ENCODE measurements at places on chromosomes 1 and 21.

DNA sequence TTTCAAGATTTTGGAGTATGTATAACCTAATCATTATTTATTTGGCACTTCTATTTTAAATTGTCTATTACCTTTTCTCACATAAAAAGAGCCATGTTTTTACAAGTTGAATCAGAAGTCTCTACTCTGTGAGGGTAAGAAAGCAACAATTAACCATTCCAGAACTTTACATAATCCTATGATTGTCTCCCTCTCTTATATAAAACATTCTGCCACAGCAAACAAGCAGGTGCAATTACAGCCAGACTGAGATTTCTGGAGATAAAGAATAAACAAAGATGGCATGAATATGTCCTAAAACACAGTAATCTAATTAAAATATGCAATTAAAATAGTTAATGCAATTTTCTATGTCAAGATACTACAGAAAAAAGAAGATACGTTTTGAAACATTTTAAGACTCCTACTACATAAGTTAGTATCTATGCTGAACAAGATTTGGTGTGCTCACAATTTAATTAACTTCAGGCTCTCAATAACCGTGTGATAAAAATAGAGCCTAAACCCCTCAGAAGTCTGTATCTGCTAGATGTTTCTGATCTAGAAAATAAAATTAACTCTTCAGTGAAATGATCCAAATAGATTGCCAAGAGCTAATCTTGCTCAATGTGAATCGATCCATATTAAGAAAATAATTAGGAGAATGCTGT lies 13.7 kb upstream of the TMPRSS15 start:
- DNase-seq, result no peak

- no peak for DNase-seq
Observed at GRCh38 chr1:167862432-167863076, 51.4 kb downstream of the ADCY10 start.

- DNase-seq, result no peak
Observed at GRCh38 chr1:163875200-163875926, 553.6 kb downstream of the NUF2 start.

- peak; percentile 2 for DNase-seq
Observed at GRCh38 chr1:51175278-51175677, 60.8 kb upstream of the RNF11 start.

DNA sequence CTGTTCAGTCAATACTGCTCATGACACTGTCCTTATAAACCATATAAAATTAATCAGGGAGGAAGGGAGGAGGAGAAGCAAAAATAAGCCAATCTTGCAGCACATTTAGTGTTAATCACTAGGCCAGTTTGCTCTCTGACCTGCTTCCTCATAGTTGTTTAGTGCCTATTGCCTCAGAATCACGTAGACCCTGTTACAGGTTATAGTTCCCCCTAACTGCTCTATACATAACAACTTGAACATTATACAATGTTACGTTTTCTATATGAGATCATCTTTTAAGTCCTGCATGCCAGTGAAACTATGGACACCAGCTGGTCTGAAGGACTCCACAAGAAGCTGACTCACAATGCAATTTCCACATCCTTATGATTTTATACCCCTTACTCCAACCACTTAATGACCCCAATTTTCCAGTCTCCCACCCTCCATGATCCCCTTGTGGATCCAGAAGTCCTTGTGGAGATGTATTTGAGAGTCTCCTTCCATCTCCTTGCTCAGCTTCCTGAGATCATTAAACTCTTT lies 34.9 kb upstream of the TACSTD2 start:
- no peak for DNase-seq

DNA sequence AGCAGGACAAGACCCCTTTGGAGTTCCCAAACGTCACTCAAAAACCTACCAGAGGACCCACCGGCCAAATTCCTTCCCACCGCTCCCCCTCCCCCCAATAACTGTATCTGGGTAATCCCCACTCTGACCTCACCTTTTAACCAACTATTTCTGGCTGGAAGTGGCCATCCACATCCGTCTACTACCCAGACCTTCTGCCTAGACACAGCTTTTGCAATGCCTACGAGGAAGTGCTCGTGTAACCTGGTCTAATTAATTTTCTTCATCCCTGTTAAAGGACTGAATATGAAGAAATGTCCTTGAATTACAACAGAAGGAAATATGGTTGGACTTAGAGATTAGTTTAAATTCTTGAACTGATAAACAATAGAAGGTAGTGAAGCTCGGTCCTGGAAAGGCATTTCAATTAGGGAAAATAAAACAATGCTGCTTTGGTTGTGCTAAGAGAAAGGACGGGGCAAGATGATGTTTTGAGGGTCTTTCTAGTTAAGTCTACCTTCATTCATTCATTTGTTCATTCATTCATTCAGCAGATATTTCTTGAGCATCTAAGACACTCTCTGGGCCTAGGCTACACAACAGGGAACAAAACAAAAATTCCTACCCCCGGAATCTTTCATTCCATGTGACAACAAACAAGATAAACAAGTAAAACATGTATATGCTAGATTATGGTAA lies 18.8 kb downstream of the AVPR1B start:
- DNase-seq, result no peak

GRCh38 chr1:225484657-225485214 lies 56.9 kb upstream of the LBR start:
- DNase-seq, result no peak

- no peak for DNase-seq
Observed at GRCh38 chr1:20389571-20389970, 96.4 kb downstream of the CAMK2N1 start.

- no peak for DNase-seq
Observed at GRCh38 chr1:210687582-210688279, 359.0 kb downstream of the HHAT start.

DNA sequence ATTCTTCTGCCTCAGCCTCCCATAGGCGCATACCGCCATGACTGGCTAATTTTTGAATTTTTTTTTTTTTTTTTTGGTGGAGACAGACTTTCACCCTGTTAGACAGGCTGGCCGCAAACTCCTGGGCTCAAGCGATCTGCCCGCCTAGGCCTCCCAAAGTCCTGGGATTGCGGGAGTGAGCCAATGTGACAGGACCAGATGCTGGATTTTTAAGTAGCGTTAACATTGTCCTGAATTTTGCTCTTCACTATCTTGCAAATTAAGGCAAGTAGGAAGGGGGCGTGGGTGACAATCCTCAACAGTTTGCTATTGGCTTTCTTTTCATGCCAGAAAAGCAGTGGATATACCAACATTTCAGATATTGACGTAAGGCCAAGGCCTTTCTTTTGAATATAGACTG lies 49.7 kb upstream of the TSNAX start:
- DNase-seq, result no peak

DNA sequence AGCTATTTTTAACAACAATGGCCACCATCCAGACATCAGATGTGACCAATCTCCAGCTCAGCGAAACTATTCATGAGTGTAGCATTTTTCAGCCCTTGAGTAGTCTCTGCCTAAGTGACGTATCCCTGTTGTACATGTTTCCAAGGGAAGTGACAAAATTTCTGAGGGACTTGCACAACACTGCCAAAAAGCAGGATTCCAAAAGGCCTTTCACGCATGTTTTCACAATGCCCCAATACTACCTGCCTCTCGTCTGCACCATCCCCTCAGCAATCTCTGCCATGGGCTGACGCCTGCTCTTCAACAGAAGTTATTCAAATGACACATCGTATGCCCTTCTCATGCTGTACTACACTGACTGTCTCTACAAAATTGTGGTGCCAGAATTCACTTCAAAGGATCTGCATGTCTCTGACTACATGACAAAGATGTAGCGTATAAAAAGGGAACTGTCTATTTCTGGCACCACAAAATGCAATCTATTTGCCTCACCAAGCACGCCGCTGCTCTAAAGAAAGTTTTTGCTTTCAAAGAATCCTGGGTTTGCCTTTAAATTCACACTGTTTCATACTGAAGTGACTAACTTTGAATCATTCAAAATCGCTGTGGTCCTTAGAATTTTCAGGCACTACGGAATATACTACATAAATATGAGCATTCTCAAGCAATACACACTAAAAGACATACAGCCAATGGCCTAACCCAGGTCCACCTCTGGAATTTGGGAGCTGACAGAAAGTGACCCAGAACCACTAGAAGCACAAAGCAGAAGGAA lies 32.9 kb downstream of the JAK1 start:
- peak; percentile 45 for DNase-seq

- DNase-seq, result no peak
Observed at GRCh38 chr1:82152356-82153271, 351.9 kb downstream of the ADGRL2 start.

DNA sequence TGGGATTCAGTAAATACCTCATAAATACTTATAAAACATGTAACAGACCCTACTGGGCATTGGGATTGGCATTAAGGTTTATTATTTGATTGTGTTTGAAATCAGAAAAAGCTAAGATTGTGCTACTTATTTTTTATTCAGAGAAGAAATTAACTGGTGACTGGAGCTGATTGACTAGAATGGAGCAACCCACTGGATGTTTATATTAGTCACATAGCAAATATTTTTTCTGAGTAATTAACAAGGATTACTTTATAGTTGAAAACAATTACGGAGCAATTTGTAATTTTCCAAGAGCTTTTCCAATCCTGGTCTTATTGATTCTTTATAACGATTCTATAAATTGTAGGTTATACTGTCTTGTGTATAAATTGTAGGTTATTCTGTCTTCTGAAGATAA lies 208.7 kb downstream of the HLX start:
- DNase-seq, result no peak

- DNase-seq, result no peak
Observed at GRCh38 chr1:208475951-208476845, 232.0 kb upstream of the PLXNA2 start.

Data from CD4-positive, alpha-beta T cell treated with Interleukin-4 for 4 hours (primary cell).